Daoy (cell line): ENCODE measurements at places on chromosomes 5 and 9. TPM values are rescaled to one million over a fixed set of nuclear protein-coding genes. Genes with fewer than 3 reads are reported as not detected.
A peak's percentile ranks its signal among the peaks of the same experiment; 100 is the strongest.

- DNase-seq, result no peak
These were observed 260.9 kb upstream of the TUT7 start for GRCh38 chr9:86614871-86615849.

The SPATA24 gene
- 4.9 and 28.9 TPM in 2 replicates for total RNA-seq

DNA sequence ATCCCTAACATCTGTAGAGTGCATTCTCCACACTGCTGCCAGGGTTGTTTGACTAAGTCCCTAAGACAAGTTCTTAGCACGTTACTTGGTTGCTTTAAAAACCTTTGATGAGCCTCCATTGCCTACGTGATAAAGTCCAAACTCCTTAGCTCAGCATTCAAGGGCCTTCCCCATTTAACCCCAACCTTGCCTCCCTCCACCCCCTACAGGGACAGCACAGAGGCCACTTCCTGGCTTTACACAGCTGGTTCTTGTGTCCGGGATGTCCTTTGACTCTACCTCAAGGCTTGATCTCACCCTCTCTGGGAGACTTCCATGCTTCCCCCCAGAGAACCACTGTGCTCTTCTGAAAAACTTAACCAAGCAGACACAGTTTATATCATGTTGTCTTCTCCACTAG, 29.4 kb downstream of the FAM240B start:
- no peak for DNase-seq

The SPINK9 gene
- total RNA-seq, result not detected in 2 replicates

The TAF11L3 gene
- total RNA-seq, result not detected in 2 replicates

The GRIA1 gene
- not detected in 2 replicates for total RNA-seq

DNA sequence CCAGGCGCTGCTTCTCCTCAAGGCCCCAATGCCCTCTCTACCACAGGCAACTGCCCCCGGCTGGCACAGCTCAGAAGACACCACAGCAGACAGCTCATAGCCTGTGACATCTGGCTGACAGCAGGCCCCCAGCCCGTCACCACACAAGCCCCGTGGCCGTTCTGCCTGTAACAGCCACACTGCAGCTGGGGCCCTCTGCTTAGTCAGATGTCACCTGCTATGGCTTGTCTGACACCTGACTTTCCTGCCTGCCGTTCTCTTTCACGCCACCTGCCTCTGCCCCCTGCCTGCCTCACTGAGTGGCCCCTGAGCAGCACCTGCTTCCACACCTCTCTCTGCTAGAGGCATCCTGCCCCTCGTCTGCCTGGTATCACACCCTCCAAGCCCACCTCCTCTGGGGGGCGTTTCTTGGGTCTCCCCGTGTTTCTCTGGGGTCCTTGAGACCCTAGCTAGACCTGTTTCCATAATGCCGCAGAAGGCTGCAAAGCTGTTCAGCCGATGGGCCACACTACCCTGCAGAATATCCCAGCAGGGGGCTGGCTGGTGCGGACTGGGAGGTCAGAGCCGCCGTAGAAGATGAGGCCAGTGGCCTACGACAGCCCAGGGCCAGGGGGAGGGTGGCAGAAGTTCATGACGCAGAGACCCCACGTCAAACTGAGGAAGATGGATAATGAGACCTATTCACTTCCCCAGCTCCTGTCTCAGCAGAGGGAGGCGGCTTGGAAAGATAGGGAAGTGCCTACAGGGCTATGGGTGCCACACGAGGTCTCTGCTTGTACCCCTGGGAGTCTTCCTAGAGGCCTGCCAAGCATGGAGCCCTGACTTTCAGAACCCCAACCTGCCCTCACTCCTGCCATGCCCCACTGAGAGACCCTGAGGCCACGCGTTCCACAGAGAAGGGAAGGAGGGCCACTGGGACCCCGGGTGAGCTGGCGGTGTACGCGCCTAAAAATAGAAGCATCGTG, 95.1 kb downstream of the ZNF354C start:
- no peak for DNase-seq

The PDZD2 gene
- total RNA-seq, result 0.91 and 1.9 TPM in 2 replicates

The RPL7A gene
- total RNA-seq, result 4,321 and 4,992 TPM in 2 replicates

- no peak for DNase-seq
These were observed 936.1 kb upstream of the WWC1 start for GRCh38 chr5:167355346-167355745.

- peak; percentile 8 for DNase-seq
These were observed 258.6 kb downstream of the TLE1 start for GRCh38 chr9:81430727-81431126.

GRCh38 chr9:70398145-70398556, 16.3 kb downstream of the KLF9 start:
- DNase-seq, result no peak

DNA sequence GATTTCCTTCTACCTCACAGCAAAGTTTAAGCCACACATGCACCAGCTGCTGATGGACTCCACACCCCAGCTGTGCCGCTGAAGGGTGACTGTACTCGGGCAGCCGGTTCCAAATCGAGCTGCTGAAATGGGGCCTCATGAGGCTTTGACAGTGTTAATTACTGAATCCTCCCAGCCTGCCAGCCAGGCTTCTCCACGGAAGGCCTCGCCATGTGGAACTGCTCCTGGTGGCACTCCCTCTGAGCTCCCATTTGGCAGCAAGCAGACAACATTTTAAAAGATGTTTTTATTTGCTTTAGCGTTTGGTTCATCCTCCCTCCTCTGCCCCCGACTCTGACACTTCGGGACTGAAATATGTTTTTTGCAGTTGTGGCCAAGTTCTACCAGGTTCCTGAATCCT, 479.4 kb upstream of the MPDZ start:
- no peak for DNase-seq
